Stimulated activated CD8-positive, alpha-beta memory T cell treated with anti-CD3 and anti-CD28 coated beads, Interleukin-7, amount 100 ng/mL, for 1 hour (primary cell): ENCODE measurements at places on chromosomes 2 and 18.

- no peak for DNase-seq
These were observed 111.9 kb downstream of the KCTD1 start for GRCh38 chr18:26436176-26437051.

DNA sequence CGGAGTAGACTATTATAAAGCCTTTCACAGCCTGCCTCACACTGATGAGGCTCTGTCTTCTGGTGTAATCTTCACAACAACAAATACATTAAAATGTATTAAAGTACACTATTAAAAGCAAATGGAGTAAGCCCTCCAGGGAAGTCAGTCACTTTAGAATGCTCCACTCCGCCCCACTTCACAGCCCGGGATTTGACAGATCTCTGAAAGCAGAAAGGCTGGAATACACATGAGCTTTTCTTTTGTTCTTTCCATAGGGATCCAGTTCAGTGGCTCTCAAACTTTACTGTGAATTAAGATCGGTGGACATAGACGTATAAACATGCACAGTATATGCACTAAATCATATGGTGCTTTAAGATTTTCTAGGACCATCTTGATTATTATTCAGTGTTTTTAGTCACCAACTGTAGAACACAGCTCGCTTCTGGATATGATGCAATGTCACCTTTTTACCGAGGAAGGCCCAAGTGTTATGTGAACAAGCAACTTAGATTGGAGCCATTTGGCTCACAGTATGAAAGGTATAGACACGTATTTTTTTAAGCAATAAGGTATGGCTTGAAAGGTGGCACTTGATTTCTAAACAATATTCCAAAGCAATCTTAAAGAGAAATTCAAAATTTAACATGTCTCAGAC, 151.1 kb downstream of the PRKCE start:
- no peak for DNase-seq

- no peak for DNase-seq
These were observed 83.2 kb downstream of the CTIF start for GRCh38 chr18:48621815-48622555.

DNA sequence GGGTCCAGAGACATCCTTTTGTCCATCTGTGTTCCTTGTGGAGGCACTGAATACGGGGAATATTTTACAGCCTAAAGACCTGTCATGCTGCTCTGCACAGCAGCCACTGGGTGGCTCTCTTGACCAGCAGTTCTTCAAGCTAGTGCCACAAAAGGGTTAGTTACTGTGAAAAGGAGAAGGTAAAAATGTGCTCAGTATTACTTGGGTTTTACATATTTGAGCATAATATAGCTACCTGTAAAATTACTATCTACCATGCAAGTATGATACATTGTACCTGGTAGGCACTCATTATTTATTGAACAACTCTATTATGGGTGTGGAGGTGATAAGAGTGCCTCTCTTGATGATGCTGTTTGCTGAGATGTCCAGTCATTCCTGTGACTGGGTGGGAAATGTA, 23.6 kb downstream of the FZD5 start:
- no peak for DNase-seq

DNA sequence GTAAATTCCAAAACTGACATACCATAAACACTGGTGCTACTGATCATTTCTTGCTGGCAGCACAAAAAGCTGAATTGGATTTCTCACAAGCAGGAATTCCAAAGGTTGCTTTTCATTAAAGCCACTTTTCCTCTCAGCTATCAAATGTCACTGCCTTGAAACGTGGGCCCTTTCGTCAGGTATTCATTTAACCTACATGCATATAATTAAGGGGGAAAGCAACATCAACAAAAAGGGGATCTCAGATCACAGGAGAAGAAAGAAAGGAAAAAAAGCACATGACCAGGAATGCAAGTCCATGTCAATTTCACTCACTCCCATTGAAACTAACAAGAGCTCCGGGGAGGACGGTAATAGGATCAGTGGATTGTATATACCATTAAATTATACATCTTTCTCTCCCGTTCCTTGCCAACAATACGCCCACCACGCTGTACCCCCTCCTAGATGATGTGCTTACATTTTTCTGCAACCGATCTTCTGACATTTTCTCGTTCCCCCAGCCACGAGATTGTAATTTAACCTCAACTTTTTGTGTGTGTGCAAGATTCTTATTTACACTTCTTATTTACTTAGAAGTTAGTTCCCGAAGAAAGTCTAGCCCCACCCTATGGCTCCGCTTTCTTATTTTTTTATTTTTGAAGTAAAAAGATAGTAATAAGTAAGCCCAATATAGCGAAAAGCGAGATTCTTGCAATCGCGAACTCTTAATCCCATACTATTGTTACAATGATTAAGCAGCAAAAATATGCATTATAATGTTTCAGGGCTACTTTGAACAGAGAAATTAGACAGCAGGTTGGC, 725 bp downstream of the FIGN start:
- no peak for DNase-seq

DNA sequence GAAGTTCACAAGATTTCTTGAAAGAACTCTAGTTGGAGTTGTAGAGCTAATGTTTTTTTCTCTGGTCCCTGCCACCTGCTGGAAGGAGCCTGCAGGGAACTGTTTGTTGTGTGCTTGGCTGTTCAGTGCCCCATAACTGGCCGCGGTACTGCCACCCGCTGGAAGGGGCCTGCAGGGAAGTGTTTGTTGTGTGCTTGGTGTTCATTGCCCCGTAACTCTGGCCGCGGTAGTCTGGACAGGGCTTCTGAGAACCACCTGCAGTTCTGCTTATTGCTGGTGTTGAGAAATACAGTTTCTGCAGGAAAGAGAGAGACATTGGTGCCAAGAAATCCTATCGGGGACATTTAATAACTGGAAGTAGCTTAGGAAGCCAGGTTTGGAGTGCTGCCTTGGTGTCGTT, 58.1 kb downstream of the AGAP1 start:
- DNase-seq = no peak

DNA sequence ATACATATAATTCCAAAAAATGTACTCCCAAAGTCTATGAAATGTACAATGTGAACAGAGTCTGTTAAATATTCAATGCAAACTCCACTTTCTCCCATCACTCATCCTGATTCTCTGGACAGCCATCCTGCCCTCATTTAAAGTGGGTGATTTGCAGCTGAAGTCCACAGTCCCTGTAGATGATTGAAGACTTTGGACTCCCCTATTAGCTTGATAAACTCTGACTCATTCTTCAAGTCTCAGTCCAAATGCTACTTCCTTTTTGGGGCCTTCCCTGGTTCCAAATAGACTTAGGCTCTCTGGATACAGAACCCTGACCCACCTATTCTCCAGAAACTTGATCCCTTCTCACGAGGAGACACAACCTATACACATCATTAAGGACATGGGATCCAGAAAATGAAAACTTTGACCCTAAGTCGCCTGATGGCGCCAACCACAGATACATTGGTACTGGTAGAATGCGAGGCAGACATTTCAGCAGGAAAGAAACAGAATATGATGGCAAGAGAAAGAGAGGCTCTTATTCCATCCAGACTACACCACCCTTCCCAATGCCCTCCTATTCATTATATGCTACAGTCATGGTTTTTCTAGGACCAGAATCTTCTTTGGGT, 122.7 kb downstream of the VIT start:
- DNase-seq = no peak
